Activated T-cell treated with anti-CD3 and anti-CD28 coated beads, Interleukin-2, amount 50 U/mL, for 72 hours (primary cell): ENCODE measurements at places on chromosomes 7 and 10. TPM values are rescaled to one million over a fixed set of nuclear protein-coding genes. Genes with fewer than 3 reads are reported as not detected.

The ETV1 gene
- not detected for total RNA-seq

The WDR86 gene
- total RNA-seq: 0.53 TPM

The INMT gene
- not detected for total RNA-seq

The HMX2 gene
- 1.1 TPM for total RNA-seq

The TLX1 gene
- not detected for total RNA-seq

The NAMPT gene
- 1,006 TPM for total RNA-seq

The HOXA2 gene
- total RNA-seq: not detected

The GNG11 gene
- not detected for total RNA-seq

The SPACDR gene
- 5.6 TPM for total RNA-seq

The GPR158 gene
- not detected for total RNA-seq

The FAM180A gene
- total RNA-seq: not detected

The CDK5 gene
- total RNA-seq: 11.6 TPM

The SEPHS1 gene
- 48.8 TPM for total RNA-seq

The ODAD2 gene
- total RNA-seq: 0.10 TPM

The GPR15LG gene
- total RNA-seq: not detected

The SFMBT2 gene
- 28.2 TPM for total RNA-seq

The RAMP3 gene
- total RNA-seq: not detected

The ERVW-1 gene
- not detected for total RNA-seq

The INSYN2A gene
- total RNA-seq: not detected

The HMX3 gene
- total RNA-seq: 1.2 TPM

The CUBN gene
- total RNA-seq: 0.76 TPM

The SPDYE1 gene
- not detected for total RNA-seq

The AKR1C1 gene
- total RNA-seq: 0.60 TPM

The AUTS2 gene
- 7.9 TPM for total RNA-seq

The LRRC18 gene
- not detected for total RNA-seq

The OR2A12 gene
- total RNA-seq: not detected

The CCDC126 gene
- total RNA-seq: 7.9 TPM

The OPN1SW gene
- not detected for total RNA-seq

The RELN gene
- total RNA-seq: not detected

The GALNT17 gene
- total RNA-seq: not detected

The FRMPD2 gene
- total RNA-seq: not detected

The VIPR2 gene
- total RNA-seq: 3.0 TPM

The JCAD gene
- total RNA-seq: 0.29 TPM

The ASB10 gene
- not detected for total RNA-seq
